Myocyte (in vitro differentiated cells): ENCODE measurements at places on chromosomes 1 and 21.

DNA sequence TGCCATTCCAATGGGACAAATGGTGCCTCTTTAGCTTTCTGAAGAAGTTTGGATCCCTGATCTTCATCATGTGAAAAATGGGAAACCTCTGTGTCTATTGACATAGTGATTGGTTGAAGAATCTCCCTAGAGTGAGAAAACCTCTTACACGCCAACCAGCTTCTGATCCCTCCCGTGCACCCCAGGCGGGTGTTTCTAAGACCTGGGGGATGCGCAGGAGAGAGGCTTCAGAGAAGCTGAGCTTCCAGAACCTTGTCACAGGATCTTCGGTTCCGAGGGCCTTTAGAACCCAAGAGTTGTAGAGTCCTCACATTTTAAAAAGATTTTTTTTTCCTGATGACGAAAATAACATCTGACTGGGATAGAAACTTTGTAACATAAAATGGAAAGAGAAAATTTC, 11.3 kb downstream of the PODN start:
- no peak for DNase-seq

DNA sequence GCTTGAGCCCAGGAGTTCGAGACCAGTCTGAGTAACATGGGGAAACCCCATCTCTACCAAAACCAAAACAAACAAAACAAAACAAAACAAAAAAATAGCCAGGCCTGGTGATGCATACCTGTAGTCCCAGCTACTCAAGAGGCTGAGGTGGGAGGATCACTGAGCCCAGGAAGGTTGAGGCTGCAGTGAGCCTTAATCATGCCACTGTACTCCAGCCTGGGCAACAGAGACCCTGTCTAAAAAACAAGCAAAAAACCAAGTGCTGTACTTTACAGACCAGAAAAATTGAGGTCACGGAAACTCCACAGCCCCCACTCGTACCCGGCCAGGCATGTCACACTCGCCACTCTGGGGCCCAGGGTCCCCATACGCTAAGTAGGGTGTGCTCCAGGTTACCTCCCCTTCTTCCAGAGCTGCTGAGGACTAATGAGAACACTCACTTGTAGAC, 22.9 kb downstream of the ATP2B4 start:
- no peak for DNase-seq

DNA sequence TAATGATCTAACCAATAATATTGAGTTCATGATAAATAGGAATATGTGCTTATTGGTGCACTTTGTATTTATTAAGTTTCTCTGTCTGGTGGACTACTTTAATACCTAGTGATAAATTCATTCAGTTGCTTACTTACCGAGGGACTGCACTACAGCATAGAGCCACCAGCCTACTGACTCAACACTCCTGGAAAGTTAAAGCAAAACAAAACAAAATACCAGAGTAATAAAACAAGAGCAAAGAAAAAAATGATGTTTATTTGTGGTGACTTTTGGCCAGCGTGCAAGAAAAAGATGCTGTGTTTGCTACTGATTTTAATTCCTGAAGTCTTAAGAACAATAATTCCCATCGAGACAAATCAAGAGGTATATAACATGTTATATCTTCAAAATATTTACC, 586.3 kb downstream of the PLA2G4A start:
- no peak for DNase-seq

DNA sequence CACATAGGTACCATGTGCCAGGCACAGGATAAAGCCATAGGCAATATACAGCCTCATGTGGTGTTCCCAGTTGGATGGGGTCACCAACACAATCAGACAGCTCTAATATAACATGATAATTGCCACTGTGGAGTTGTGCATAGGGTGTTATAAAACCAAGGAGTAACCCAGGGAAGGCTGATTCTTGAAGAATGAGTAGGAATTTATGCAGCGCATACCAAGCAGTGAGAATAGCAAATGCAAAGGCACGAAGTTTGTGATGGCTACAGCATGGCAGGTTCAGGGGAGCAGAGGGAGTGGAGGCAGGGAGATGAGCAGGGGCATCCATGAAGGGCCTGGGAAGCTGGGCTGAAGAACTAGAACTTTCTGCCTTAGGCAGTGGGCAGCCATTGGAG, 20.4 kb upstream of the SLC2A1 start:
- DNase-seq: no peak

DNA sequence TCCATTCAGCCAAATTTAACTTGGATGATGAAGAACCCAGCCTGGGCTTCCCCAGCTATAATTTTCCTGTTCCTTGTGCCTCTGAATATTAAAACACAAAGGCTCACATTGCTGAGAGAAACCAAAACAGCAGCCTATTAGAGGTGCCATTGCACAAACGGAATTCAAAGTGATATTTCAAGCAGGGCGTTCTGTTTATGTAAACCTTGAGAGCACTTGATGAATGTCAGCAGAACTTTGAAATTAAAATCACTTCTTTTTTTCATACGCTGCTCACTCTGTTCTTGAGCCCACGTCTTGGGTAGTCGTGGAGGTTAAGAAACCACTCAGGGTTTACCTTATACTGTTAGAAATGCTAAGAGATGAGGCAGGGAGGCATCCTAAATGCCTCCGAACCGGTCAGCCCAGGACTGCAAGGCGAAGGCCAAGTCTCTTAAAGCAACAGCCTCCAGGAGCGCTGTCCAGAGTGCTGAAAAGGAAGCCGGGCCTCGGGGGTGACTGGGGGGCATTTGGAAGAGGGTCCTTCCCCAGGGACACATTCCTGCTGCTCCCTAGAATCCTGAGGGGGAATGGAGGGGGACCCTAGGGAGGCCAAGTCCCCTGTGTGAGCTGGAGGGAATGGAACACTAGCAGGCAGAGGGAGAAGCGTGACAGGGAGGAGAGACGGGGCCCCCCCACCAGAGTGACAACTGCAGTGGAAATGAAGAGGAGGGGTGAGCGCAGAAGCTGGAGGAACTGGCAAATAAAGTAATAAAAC, 154.8 kb upstream of the VAMP3 start:
- peak; percentile 71 for DNase-seq

DNA sequence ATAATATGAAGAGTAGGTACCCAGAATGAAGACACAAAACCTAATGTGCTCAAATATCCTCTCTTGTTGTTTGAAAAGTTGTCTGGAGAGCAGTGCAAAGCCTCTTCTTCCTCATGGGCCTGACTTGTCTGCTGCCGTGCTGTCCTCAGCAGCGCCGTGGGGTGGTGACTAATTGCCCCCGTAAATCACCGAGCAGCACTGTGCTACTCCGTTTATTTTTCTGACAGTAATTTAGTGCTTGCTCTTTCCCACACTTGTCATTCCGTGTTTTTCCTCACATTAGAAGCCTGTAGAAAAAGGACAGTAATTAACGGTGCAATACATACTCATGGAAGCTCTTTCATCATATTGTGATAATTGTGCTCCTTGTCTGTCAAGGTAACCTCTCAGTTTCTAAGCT, 114.8 kb upstream of the BARHL2 start:
- DNase-seq: no peak

DNA sequence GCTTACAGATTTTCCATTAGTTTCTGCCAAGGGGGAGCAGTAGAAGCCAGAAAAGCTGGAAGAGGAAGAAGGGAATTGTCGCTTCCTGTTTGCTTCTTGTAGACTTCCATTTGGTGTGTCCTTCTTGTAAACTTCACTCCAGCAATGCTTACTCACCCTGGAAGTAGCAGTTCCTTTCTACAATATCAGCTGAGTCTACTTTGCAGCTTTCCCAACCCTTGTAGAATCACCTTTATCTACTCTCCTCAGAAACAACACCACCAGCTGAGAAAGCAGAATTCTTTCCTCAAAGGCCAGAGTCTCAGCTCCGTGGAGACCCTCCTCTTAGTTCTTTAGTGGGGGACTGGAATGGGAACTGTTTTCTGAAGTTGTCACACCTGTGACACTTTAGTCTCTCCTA, 1136.7 kb upstream of the TMPRSS15 start:
- no peak for DNase-seq

DNA sequence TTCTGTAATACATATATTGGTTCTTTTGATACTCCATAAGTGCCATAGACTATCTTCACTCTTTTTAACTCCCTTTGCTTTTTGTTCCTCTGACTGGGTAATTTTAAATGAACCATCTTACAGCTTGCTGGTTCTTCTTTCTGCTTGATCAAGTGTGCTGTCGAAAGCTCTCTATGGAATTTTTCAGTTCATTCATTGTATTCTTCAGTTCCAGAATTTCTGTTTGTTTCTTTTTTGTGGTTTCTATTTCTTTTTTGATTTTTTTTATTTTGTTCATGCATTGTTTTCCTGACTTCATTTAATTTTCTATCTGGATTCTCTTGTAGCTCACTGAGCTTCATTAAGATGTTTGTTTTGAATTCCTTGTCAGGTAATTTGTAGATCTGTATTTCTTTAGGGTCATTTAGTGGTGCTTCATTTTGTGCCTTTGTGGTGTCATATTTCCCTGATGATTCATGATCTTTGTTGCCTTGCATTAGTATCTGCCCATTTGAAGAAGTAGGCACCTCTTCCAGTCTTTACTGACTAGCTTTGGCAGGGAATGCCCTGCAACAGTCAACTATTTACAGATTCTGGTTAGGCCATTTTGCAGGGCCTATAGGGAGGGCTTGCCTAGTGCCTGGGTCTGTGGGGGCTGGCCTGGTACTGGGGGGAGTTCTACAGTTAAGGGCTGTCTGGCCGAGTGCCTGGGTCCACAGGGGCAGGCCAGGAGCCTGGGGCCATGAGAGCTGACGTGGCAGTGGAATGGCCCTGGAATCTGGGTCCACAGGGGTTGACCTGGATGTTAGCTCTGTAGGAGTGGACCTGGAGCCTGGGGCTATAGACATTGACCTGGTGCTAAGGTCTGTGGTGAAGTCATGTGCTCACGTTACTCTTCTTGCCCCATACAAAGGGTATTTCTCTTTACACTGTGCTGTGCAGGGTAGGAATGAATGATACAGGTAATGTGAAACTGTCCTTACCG, 89.7 kb downstream of the MAGI3 start:
- no peak for DNase-seq

GRCh38 chr1:166933633-166934032, 41.7 kb downstream of the ILDR2 start:
- DNase-seq: peak; percentile 28

DNA sequence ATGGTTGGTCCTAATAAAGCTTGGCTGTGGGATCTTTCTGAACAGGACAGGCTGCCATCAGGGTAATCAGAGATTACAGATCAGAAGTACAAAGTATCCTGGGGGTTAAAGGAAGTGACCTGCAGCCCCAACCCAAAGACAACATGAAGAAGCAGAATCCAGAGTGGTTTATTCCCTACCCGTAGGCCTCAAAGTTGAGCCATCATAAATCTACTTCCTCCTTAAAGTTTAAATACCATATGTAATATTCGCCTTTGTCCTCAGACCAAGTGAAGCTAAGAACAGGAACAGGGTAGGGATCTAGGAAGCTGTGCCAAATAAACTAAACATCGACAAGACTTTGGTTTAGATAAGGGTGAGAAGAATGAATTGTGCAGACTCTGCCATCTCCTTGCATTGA, 15.9 kb upstream of the DHX9 start:
- DNase-seq: no peak

- no peak for DNase-seq
These were observed 7.2 kb downstream of the APCS start for GRCh38 chr1:159594625-159595405.

- no peak for DNase-seq
These were observed 243.0 kb downstream of the TRABD2B start for GRCh38 chr1:47754221-47754620.

GRCh38 chr1:214635086-214635485, 32.1 kb downstream of the CENPF start:
- no peak for DNase-seq

- DNase-seq: no peak
These were observed 16.3 kb upstream of the AGPAT3 start for GRCh38 chr21:43848771-43849170.

DNA sequence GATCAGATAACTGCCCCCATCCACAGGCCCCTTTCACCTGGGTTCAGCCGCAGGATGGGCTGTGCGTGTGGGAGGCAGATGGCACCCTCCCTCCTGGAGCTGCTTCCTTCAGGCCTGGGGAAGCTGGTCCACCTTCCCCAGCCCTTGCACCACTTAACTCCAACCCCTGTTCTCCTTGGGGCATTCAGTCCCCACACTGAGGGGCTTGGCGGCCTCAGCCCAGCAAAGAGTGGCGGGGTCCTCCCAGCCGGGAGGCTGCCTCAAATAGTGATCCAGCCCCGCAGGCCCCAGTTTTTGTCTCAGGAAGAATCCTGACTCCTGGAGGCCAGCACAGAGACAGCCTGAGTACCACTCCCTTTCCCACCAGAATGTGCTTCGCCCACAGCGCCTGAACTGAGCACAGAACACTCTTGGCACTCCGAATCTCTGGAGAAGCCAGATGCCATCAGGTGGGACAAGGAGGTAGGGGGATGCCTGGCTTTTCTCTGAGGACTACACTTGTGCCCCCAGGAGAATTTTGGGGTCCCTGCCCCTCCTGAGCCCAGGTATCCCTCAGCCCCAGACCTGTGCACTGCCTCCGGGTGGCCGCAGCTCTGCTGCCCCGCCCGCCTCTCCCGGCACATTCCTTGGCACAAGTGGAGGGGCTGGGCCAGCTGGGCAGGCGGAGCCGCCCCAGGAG, 936 bp downstream of the PAQR6 start:
- DNase-seq: no peak

- no peak for DNase-seq
These were observed 27.3 kb downstream of the OPTC start for GRCh38 chr1:203521074-203521794.

DNA sequence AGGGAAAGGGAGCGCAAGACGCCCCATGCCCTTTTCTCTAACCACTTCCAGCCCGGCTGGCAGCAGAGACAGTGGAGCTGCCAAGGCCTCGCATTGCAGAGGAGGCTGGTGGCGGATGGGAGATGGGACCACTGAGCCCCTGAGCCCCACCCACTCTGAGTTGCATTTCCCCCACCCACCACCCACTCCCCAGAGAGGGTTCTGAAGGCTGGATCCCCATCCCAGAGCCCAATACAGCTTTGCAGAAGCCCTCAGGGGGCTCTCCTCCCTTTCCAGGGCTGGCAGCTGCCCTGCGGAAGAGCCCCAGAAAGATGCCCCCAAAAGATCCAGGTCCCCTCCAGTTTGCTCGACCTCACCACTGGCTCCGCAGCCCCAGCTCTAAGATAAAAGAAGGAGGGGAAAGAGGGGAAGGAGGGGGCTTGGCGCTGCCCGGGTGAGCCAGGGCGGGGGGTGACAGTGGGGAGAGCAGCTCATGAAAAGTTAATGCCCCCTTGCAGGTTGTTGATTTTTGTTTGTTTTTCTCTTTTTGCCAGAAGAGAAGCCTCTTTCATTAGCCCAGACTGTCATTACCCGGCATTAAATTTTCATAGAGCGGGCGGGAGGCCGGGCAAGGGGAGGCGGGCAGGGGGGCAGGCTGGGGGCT, 38.4 kb upstream of the CASZ1 start:
- no peak for DNase-seq

GRCh38 chr1:214386747-214387146, 105.8 kb downstream of the SMYD2 start:
- DNase-seq: peak; percentile 87

GRCh38 chr21:16377120-16377658, 647.4 kb downstream of the USP25 start:
- DNase-seq: peak; percentile 96

GRCh38 chr1:28056129-28056925, 32.1 kb downstream of the EYA3 start:
- no peak for DNase-seq

DNA sequence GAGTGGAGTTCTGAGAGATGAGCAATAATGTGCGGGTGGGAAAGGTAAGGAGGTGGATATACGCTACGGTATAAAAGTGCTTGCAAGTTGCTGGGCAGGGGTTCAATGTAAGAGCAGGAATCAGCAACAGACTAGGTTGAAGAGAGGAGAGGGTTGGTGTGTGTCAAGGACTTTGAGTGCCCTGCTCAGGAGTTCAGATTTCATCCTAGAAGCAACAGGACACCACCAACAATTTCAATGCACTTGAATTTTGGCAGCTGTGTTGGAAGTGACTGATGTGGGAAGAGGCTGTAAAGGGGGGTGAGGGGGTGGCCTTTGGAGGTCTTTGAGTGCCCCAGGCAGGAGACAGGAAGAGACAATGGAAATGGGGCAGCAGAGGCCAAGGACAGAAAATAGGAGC, 57.3 kb downstream of the RHOU start:
- DNase-seq: no peak
